Camera-type eye (tissue), 1 donor: ENCODE measurements at places on chromosomes 3 and 15. TPM values are rescaled to one million over a fixed set of nuclear protein-coding genes. Genes with fewer than 3 reads are reported as not detected.

Gene FSIP1
- 4.3 TPM for total RNA-seq

Gene MESP2
- total RNA-seq, result 2.8 TPM

Gene RSL24D1
- 81.0 TPM for total RNA-seq

Gene PLXND1
- 114 TPM for total RNA-seq

Gene HCN4
- total RNA-seq, result 2.2 TPM

Gene DUOX1
- total RNA-seq, result 2.0 TPM

Gene GOLGA6B
- not detected for total RNA-seq

Gene TRPM1
- total RNA-seq, result 52.6 TPM

Gene STAB1
- 53.9 TPM for total RNA-seq

Gene RTP3
- total RNA-seq, result not detected

Gene POLQ
- total RNA-seq, result 5.6 TPM

Gene PROS1
- total RNA-seq, result 43.0 TPM

Gene CDCP1
- 2.2 TPM for total RNA-seq

Gene GNAT1
- total RNA-seq, result 66.7 TPM

Gene CHST2
- 43.7 TPM for total RNA-seq

Gene MUC20
- total RNA-seq, result 15.7 TPM
